DMS153 (cell line): ENCODE measurements at places on chromosomes 4 and X.

GRCh38 chr4:163048447-163048846 is 118.2 kb downstream of the NAF1 start:
- DNase-seq: no peak

- DNase-seq: no peak
Observed at GRCh38 chr4:188613976-188614375, 474.7 kb downstream of the TRIML1 start.

- no peak for DNase-seq
Observed at GRCh38 chr4:108433832-108434231, 186.5 kb upstream of the RPL34 start.

GRCh38 chr4:41991916-41992767 is 1.8 kb downstream of the SLC30A9 start:
- DNase-seq: no peak

- DNase-seq: no peak
Observed at GRCh38 chr4:74473155-74473811, 28.3 kb downstream of the AREG start.

DNA sequence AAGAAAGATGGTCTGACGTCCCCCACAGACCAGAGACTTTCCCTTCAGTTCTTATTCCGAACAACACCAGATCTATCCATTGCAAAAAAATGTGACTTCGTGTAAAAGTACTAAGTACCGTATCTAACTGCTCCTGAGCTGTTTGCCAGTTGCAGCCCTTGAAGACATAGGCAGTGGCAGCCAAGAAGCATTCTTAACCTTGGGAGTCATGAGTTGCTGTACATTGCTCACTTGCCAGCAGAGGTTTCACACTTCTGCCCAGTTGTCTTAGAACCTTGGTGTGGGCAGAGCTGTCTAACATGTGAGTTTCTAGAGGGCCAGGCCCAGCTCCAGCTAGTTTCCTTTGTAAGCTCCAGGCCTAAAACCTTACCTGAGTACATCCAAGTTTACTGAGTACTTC is 10.5 kb upstream of the CHRDL1 start:
- no peak for DNase-seq

DNA sequence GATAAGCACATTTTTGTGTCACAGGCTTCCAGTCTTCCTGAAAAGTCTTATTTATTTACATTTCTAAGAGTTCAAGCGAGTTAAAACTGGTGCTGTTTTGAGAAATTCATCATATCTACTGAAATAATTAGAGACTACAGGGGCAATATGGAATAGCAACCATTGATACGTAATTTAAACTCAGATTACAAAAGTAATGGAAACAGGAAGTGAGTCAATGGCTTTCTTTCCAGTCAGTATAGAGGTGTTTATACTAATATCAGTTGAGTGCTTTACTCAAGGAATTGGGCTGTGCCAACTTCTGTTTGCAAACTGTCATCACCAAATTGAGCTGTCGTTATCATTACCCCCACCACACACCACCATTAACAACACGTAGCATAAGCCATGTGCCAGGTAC is 222.7 kb downstream of the COL25A1 start:
- no peak for DNase-seq

DNA sequence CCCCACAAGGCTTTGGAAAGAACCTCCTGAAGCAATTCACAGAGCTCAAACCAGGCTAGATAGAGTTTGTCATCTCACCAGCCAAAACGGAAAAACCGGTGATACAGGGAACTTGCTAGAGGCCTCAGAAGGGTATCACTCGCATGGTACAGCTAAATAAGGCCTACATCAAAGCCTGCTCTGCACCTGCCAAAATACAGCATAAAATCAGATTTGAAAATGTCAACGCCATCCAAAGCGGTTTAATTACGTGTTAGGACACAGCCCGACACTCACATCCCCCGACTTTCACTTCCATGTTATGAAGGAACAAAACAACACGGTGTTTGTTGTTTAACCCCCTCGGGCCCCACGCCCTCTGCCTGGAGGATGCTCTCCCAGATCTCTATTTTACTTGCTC is 65.0 kb downstream of the MAPK10 start:
- no peak for DNase-seq

GRCh38 chr4:173761938-173762337 is 231.9 kb upstream of the HAND2 start:
- no peak for DNase-seq

DNA sequence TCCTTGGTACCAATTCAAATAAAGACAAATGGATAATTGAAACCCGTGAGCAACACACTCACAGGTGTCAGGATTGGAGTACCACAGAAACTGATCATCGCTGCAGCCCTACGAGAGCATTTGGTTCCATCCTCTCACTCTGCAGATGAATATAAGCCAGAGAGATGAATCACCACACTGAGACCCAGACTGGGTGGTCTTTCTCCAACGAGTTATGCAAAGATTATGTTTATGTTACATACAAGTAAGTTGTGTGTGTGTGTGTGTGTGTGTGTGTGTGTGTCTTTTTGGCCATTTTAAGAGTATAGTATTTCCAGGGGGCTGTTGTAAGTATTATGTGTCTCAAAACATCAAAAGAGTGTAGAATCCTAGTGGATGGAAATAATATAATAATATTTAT is 329.5 kb upstream of the ZFP42 start:
- no peak for DNase-seq

- DNase-seq: no peak
Observed at GRCh38 chr4:26685250-26685649, 101.4 kb downstream of the TBC1D19 start.

DNA sequence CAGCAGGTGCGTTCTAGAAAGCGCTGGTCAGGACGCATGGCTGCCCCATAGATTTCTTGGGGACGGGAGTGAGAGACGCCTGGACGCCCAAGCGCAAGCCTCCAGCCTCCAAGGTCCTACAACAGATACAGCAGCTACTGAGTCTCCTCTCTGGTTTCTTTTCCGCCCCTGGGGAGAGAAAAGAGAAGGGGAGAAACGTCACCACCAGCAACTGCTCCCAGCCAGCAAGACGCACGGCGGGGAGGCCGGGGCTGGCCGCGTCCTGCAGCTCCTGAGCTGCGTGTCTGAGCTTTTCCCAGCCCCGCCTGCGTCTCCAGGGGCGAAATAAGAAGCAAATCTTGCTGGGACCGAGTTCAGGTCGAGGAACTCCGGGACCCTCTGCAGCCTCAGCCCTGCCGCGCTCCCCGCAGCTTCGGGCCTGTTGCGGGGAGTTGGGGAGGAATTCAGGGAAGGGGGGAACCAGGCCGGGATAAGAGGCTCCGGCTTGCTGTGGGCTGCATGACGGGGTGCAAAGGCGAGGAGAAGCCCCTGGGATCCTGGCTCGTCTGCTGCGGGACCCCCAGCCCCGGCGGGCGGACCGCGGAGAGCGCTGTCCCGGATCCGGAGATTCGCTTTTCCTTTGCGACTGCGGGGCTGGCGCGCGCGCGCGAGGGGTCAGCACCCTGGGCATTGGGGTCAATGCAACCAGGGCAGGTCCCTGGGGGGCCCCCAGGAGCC is 6.8 kb upstream of the SHOX start:
- no peak for DNase-seq

DNA sequence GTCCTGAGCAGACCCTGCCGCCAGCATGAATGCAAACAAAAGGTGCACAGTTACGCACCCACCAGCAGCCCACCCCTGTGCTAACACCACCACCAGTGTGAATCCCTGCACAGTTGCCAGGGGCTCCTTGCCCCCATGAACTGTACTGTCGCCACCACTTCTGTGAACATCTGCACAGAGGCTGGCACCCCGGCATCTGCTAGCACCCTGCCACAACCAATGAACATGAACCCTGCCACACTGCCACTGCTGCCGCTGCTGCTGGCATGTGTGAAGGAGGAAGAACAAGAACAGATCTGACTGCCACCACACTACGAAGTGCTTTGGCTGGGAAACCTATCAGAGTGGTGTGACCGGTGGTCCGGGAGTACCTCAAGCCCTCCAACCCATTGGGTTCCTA is 261.3 kb downstream of the PARM1 start:
- no peak for DNase-seq

DNA sequence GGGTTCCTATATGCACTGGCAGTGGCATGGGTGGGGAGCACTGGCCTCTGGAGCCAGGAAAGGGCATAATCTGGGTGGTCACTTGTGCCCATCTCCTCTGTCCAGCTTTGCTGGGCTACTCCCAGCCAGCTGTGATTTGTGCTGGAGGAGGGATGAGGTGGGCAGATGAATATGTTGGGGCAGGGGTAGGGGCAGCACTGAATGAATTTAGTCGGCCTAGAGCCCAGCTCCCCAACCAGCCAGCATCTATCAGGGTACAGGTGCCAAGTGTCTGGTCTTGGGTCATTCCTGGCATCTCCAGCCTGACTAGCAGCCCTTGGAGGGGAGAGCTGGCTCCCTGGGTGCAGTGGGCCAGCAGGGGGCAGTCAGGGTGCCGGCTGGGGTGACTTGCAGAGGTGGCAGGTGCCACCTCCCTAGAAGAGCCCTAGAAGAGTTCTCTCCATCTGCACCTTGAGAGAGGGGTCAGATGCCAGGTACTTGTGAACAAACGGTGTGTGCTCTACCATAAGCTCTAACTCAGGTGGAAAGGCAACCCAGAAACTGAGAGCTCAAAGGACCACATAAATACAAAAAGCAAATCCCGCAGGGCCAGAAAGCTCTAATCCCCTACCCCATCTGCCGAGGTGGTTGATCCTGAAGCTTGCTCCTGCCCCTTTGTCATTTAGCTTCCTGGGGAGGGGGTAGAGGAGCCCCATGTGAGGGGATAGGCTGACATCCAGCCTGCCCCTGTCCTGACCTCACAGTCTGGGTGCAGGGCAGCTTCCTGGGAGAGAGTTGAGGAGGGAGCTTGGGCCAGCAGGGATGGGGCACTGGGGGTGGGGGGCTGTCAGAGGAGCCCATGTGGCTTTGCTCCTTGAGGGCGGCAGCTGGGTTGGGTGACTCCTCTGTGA is 2.2 kb downstream of the SORCS2 start:
- DNase-seq: no peak

GRCh38 chr4:31194823-31195222 is 474.7 kb downstream of the PCDH7 start:
- no peak for DNase-seq

GRCh38 chr4:134780244-134780643 is 578.7 kb upstream of the PABPC4L start:
- DNase-seq: no peak

DNA sequence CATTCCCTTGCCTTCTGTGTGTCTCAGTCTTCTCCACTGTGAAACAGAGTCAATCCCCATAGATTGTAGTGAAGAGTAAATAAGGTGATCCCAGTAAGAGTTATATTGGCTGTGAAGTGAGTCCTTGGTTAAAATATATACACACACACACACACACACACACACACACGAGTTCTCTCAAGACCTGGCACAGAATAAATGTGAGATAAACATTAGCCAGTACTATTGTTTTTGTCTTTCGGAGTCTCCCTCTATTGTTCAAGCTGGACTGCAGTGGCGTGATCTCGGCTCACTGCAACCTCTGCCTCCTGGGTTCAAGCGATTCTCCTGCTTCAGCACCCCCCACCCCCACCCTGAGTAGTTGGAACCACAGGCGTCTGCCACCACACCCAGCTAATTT is 44.8 kb upstream of the FAM156A start:
- DNase-seq: no peak

DNA sequence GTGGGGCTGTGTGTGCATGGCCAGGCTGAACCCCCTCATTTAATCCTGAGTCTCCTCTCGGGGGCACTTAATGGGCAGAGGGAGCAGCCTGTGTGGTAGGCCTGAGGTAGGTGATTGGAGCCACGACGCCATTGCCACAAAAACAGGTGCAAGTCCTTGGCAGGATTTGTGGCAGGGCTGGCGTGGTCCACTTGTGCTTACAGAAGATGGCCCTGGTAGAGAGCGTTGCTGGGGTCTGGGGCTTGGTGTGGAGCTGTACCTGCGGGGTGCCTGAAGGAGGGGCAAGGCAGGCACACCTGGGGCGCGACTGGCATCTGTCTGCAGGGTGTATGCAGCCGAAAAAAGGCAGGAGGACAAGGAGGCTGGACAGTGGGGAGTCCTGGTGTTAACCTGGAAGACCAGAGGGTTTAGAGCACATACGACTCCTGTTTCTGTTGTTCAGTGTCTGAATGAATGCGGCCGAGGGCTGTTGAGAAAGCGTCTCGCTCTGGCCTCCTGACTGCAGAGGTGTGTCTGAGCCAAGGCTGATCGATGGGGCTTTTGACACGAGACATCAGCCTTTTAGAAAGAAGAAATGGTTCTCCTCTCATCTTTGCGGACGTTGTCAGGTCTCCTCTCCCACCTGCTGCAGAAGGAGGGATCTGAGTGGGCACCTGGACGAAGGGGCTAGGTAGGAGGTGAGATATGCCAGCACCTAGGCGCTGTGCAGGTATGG is 52.0 kb downstream of the TBC1D14 start:
- DNase-seq: no peak

DNA sequence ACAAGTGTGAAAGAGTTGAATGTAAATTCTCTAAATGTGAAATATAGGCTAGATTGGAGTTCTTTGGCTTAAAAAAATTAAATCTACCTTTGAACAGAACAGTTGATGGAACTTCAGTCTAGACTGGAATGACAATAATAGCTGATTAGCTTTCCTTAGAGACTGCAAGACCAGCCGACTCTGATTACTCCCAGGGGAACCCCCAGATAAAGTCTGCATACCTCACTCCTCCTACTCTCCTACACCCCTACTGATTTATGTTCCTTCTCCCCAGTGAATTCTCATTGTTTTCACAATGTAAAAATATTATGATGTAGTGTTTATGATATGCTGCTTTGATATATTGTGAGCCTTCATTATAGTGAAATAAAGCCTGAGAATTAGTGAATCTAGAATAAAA is 241.3 kb downstream of the CFAP299 start:
- no peak for DNase-seq

- DNase-seq: no peak
Observed at GRCh38 chr4:2101346-2102044, 42.4 kb downstream of the NAT8L start.

GRCh38 chr4:126627255-126627654 is 1005.5 kb upstream of the INTU start:
- DNase-seq: no peak

DNA sequence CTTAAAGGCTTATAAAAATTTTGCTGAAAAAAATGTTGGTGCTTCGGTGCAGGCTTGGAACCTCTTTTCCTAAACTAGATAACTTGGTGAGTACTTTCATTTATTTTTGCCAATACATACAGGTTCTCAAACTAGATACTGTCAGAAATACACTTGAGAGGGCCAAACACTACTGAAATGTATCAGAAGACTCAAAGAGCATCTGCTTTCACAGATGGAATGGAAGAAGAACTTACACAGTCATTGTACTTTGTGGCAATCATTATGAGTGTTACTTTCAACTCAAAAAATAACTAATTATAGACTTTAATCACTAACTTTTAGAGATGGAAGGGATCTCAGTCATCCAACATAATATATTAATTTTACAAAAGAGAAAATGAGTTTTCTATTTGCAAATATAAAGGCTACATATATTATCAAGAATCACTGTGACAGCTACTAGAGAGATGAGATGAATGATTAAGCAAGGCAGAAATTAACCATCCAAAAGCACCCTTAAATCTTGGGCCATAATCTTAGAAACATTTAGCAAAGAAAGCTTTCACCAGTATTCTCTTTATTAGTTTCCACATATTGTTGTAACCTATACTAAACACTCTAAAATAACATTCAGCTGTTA is 1.0 kb downstream of the ENAM start:
- DNase-seq: no peak
